ENCODE measurements at places on chromosomes 12 and 14.

GRCh38 chr12:1391722-1392121 lies 202.7 kb downstream of the FBXL14 start:
- no peak for DNase-seq

DNA sequence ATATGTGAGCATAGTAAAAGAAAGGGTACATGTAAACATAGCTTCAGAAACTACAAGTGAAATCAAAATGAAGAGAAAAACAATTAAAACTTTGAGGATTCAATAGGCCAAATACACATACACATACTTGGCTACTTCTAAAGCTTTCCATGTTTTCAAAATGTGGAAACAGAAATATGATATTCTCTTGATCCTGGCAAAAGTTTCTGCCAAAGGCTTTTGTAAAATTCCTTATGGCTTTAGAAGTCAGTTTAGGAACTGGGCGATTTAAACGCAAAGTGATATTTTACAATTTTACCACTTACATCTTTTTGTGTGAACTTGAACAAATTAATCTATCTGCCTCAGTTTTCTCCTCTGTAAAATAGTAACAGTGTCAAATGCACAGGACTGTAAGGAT lies 756.4 kb downstream of the C12orf50 start:
- no peak for DNase-seq

- DNase-seq = no peak
These were observed 751.0 kb upstream of the TMEM132C start for GRCh38 chr12:127515941-127516340.

DNA sequence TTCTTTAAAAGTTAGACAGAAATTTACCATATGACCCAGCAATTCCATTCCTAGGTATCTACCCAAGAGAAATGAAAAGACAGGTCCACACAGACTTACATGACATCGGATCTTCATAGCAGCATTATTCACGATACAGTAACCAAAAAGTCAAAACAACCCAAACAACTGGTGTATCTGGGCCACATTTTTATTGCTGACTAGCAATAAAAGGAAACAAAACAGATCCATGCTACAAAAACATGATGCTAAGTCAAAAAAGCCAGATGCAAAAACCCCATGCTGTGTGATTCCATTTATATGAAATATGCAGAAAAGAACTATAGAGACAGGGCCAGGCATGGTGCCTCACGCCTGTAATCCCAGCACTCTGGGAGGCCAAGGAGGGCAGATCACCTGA lies 12.9 kb downstream of the TMEM120B start:
- DNase-seq = no peak

GRCh38 chr14:79018836-79019235 lies 848.7 kb downstream of the NRXN3 start:
- no peak for DNase-seq

GRCh38 chr14:64806202-64806861 lies 73.4 kb downstream of the SPTB start:
- DNase-seq = no peak

GRCh38 chr14:21088687-21089086 lies 9.8 kb downstream of the ZNF219 start:
- no peak for DNase-seq

GRCh38 chr14:75229661-75230139 lies 48.9 kb upstream of the FOS start:
- no peak for DNase-seq

DNA sequence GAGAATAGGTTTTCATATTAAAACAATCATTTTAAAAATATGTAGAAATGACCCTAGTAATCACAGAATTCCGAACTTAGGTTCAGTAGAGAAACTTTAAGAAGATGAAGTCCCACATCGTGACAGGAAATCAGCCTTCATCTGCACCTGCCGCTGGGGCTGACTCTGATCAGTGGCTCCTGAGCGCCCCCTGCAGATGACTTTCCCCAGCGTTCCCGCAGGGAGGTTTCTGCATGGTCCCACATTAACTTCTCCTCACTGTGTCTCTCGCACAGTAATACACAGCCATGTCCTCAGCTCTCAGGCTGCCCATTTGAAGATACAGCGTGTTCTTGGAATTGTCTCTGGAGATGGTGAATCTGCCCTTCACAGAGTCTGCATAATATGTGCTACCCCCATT lies 1131.1 kb downstream of the TMEM121 start:
- DNase-seq = peak; percentile 53

DNA sequence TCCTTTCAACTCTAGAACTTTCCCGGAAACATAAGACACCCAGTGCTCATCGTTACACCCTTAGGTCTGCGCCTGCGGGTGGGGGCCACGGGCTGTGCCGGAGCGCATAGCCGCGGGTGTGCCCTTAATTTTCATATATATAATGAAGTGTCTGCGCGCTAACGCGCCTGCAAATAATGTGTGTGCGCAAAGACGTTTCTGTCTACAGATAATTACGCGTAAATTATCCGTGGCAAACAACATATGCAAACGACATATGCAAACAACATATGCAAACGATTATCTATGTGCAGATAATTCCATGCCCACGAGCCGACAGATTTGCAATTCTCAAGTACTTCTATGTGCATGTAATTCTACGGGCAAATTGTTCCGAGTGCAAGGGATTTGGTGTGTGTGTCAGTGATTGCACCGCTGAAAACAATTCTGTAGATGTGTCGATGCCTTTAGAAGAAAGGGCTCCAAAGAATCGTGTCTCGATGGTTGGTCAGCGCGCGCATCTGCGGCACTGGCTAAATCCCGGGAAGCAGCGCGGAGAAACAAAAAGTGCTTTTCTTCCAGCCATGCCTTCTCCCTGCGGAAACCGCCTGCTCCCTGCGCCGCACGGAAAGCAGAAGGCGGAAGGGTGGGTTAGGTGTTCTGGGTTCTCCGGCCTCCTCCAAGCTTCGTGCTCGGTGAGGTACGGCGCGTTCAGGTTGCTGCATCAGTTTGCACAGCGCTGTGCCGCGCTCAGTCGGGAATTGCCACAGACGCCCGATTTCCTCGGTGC lies 34.5 kb upstream of the TBX5 start:
- DNase-seq = no peak

- no peak for DNase-seq
These were observed 26.8 kb downstream of the CCNK start for GRCh38 chr14:99507860-99508640.

DNA sequence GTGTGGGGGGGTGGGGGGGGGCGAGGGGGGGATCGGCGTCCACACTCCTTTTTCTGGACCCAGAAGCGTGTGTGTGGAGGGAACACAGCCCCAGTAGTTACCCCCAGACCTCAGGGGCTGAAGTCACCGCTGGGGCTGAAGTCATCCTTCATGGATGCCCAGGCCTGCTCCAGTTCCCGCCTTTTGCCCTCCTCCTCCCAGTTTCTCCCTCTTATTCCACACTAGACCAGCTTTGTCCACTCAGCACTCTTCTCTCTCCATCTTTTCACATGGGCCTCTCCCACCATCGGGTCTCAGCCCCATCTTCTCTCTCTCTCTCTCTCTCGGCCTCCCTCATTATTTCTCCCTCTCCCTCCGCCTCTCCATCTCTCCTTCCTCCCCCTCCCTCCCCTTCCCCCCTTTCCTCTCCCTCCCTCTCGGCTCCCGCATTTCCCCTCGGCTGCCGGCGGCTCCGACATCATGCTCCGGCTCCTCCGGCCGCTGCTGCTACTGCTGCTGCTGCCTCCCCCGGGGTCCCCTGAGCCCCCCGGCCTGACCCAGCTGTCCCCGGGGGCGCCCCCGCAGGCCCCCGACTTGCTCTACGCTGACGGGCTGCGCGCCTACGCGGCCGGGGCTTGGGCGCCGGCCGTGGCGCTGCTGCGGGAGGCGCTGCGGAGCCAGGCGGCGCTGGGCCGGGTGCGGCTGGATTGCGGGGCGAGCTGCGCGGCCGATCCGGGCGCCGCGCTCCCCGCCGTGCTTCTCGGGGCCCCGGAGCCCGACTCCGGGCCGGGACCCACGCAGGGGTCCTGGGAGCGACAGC lies at the start of gene P3H3:
Gene P3H3, plus strand, starts transcription at position 426 of the 799 bp plus-strand sequence. Its CDS starts 34 bp downstream, at position 460.
- no peak for DNase-seq

DNA sequence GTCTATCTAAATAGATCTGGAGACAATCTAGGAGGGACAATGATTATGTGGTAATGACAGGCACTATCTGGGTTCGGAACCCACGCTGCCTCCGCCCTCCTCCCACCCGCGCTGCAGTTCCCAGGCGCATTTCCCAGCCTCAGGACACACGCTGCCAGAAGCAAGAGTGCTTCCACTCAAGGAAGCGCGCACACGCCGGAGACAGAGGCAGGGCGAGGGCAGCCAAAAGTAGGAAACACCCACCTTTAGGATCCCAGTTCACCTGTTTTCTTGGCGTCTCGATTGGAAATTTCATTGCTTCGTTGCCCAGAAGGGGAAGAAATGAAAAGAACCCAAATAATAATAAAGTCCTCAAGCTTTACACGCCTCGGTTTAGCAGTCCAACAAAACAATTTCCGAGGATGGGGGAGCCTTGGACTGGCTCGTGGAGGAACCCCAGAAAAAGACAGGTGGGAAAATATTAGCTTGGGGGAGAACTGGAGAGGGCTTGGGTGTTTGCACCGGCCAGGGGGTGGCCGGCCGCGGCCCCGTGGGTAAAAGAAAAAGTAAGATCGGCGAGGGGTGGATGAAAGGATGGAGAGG lies 474 bp downstream of the KCNK10 start:
- DNase-seq = no peak

- DNase-seq = no peak
These were observed 111.7 kb downstream of the MYRFL start for GRCh38 chr12:69936766-69937165.

DNA sequence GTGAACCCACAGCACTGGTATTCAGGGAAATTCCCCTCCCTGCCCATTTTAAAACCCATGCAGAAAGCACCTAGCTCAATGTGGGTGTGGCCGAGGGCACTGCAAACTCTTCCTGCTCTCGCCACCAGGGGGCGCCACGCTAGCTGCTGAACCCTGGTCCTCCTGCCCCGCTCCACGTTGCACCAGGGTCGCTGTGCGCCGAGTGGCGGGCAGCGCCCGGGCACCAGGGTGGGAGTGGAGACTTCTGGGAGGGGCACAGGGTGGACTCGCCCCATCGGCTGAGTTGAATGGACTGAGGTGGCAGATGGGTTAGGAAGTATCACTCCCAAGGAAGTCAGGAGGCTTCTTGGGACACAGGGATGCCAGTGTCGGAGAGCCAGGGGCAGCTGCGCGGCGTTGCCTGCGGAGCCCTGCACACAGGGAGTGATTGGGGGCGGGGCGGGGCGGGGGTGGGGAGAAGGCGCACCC lies 48.1 kb upstream of the BCL11B start:
- DNase-seq = peak; percentile 86

DNA sequence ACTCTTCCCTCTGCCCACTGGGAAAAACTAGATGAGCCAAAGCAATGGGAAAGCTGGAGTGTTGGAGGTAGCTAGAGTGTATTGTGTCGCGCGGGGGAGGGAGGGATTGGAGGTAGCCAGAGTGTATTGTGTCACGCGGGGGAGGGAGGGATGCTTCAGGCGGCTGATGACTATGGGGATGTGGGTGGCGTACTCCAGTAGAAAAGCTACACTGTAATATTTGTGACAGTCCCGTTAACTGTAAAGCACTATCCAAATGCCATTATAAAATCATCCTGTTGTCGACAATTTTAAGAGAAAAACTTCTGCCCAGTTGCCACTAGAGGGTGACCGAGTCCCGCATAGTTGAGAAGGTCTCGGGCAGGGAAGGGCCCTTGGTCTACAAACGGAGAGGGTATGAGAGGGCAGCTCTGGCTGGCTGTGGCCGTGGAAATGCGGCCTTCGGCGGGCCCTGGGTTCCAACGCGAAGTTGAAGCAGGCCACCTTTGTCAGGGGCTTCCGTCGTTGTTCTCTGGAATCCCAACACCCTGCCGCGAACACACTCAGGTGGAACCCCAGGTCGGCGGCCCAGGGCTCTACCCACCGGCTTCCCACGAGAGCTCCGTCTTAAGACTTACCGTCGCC lies 15.1 kb upstream of the PLEK2 start:
- peak; percentile 74 for DNase-seq

All from activated CD4-positive, alpha-beta T cell treated with anti-CD3 and anti-CD28 coated beads, Interleukin-2, amount 50 U/mL, for 16 hours (primary cell).